Left ventricle myocardium inferior (tissue), 1 donor: ENCODE measurements at places on chromosomes 3 and 15. TPM values are rescaled to one million over a fixed set of nuclear protein-coding genes. Genes with fewer than 3 reads are reported as not detected.

DNA sequence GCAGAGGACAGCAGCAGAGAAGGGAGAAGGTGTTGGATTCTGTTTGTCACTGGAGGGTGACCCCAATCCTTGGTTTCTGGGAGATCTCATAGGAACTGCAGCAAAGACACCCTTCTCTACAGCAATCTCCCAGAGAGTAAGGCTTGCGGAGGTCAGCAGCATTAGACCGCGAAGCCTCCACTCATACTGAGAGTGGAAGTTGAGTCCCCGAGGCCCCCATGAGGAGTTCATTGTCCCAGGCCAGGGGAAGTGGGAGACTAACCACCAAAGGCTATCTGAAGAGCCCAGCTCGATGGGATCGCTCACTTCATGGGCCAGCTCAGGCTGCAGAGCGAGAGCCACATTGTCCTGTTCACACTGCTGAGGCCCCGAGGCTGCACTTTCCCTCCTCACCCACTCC, 44.6 kb downstream of the GLDN start:
- DNase-seq, result no peak

DNA sequence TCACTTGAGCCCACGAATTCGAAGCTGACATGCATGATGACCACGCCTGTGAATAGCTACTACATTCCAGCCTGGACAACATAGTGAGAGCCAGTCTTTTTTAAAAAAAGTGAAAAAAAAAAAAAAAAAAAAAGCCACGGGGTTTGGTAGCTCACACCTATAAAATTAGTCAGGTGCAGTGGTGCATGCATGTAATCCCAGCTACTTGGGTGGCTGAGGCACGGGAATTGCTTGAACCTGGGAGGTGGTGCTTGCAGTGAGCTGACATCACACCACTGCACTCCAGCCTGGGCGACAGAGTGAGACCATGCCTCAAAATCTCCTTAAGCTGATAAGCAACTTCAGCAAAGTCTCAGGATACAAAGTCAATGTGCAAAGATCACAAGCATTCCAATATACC, 44.4 kb downstream of the CSNK1G1 start:
- DNase-seq, result no peak

DNA sequence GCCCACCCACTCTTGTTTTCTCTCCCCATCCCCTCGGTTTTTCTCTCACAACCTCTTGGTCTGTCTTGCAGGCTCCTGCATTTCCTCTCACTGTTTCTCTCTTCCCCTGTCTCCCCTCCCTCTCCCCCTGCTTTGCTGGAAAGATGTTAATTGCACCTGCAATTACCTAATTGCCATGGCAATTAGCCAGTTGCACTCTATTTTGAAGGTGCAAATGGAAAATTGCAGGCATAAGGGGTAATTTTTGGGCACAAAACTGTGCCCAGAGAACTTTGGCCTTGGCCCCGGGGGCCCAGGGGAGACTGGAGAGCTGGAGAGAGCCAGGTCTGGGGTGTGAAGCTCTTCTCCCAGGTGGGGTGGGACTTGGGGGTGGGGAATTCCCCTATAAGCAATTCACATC, 164.5 kb upstream of the TLE3 start:
- no peak for DNase-seq

- DNase-seq, result no peak
Observed at GRCh38 chr15:65576664-65577063, 34.3 kb downstream of the INTS14 start.

DNA sequence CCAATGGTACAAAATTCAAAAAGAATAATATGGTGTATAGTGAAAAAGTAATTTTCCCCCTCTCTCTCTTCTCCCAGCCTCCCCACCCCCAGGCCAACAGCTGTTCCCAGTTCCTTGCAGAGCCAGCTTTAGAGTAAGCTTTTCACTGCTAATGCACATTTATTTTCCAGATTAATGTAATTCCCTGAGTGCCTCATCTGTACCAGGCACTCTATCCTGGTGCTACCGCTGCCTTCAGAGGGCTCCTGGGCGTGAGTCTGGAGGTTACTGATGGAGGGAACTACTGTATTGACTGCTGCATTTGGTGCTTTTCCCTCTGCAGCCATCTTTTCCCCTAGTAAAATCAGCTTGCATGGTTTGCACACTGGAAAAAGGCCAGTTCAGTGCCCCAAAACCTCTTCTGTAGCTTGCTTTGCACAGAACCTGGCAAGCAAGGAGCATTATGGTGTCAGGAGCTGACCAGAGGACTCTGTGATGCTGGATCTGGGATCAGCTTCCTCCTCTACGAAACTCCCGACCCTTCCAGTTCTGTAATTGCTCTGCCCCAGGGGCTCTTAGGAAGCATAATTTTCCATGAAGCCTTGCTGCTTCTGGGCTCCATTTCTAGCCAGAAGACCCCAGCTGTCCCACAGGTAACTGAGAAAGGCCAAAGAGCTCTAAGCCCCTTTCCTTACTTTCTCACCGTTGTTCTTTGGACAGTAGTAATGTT, 8.5 kb upstream of the USP3 start:
- no peak for DNase-seq

DNA sequence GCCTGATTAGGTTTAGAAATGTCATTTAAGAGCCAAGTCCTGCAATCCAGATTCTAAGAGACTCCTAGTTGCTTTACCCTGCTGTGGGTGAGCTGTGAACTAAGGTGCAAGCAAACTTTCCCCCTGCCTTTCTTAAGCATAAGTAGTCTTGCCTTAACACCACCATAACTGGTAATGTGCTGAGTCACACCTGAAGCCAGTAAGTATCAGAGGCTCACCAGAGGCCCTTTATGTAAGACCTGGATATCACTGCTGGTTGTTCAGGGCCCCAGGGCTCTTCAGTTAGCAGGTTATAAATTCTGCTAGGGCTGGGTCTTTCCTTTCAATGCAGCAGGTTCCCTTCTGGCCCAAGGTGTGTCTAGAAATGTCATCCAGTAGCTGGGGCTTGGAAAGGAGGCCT, 509.9 kb downstream of the VGLL3 start:
- DNase-seq, result no peak

DNA sequence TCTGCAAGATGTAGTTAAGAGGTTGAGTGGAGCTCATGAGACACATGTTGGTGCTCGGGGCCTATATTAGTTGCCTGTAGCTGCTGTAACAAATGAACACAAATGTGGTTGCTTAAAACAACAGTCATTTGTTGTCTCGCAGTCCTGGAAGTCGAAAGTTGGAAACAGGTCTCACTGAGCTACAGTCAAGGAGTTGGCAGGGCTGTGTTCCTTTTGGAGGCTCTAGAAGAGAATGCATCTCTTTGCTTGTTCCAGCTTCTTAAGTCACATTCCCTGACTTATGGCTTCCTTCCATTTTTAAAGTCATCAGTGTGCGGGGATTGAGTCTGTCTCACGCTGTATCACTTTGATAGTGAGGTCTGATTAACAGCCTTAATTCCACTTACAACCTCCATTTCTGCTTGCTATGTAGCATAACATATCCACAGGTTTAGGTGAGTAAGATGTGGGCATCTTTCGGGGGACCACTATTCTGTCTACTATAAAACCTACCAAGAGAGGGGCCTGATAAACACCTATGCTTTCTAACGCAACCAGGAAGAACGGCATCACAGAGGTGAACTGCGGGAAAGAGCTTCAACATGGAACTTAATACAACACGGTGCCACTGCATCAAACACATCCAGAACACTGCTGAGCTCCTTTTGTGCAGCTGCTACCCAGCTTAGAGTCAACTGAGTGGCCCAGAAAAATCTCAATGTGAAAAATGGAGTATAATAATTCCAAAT, 119.4 kb downstream of the ATP10A start:
- DNase-seq, result no peak

GRCh38 chr15:47358876-47359275, 358.4 kb upstream of the SEMA6D start:
- DNase-seq, result no peak

DNA sequence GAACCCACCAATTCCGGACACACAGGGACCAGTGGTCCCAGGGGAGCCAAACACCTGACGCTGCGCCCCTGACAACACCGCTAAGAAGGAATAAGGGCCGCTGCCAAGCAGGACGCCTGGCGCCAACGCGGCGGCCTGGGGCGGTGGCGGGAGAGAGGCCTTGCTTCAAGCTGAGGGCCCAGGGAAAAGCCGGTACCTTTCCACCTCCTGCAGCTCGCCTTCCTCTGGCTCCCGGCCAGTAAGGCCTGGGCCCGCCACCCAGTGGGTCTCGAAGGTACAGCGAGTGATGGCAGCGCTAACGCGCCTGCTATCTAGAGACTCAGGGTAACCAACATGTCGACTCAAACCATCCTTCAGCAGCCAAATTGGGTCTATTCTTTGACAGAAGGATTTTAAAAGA, 1074.1 kb downstream of the SI start:
- DNase-seq, result no peak

GRCh38 chr3:184260724-184261269, 556 bp downstream of the CAMK2N2 start:
- no peak for DNase-seq

DNA sequence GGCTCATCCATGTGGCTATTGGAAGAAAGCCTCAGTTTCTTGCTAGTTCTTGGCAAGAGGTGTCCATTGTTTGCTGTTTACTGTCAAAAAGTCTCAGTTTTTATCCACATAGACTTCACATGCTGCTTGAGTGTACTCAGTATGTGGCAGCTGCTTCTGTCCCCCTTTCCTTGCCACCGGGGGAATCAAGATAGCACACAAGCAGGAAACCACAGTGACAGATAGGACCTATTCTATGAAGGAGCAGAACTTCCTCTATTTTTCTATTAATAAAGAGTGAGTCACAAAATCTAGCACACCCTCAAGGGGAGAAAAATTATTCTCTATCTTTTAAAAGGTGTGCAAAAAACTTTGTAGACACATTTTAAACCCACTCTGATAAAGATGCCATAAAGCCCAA, 121.4 kb upstream of the GMNC start:
- no peak for DNase-seq

Gene BUB1B
- 0.85 TPM for total RNA-seq

Gene SLC2A2
- not detected for total RNA-seq

Gene PXYLP1
- total RNA-seq, result 25.6 TPM

Gene STARD5
- total RNA-seq, result 2.5 TPM

Gene FEZF2
- not detected for total RNA-seq

Gene ALPK3
- total RNA-seq, result 181 TPM

Gene TM4SF4
- total RNA-seq, result not detected

Gene TRH
- total RNA-seq, result not detected

Gene TTLL13
- total RNA-seq, result 0.19 TPM

Gene PRSS50
- 0.22 TPM for total RNA-seq

Gene ZBTB47
- total RNA-seq, result 118 TPM

Gene ATP13A5
- total RNA-seq, result not detected

Gene PSTPIP1
- 3.5 TPM for total RNA-seq

Gene ACTC1
- 13,225 TPM for total RNA-seq

Gene PLSCR4
- 12.1 TPM for total RNA-seq
